ENCODE measurements at places on chromosomes 2 and 18.

- no peak for DNase-seq
Measured at GRCh38 chr2:241601841-241602240, 35.1 kb downstream of the THAP4 start.

DNA sequence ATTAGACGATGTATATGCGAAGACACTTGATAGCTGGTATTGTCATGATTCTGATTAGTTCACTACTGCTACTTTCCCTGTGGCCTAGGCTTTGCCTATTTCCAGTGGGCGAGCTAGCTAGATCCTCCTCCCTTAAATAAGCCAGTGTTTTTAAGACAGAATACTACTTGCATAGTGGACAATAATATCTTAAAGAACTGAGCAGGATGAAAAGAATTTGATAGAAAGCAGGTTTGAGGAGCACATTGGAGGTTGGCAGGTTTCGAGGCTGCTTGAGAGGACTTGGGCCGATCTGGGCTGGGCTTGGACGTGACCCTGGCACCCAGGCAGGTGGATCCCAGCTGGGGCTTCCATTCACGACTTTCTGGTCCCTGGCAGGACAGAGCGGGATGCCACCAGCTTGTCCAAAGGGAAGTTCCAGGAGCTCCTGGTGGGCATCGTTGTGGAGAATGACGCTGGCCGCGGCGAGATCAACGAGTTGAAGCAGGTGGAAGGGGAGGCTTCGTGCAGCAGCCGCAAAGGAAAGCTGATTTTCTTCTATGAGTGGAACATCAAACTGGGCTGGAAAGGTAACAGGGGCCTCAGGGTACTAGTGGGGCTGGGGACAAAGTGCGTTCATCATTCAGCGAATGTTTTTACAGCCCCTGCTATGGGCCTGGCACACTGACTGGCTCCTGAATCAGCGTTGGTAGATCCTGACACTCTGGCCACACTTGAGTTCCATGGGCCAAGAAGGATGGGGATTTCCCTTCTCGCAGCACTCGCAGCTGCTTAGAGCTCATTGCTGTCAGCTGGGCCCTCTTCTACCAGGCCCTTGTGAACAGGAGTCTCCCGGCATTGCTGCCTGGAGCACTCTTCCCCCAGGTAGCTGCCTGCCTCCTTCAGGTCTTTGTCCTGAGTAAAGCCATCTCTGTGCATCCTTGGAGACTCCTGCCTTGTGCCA is 16.9 kb downstream of the C2orf74 start:
- DNase-seq, result no peak

- no peak for DNase-seq
Measured at GRCh38 chr2:139045524-139045923, 265.3 kb upstream of the NXPH2 start.

- DNase-seq, result no peak
Measured at GRCh38 chr2:195330513-195330956, 326.5 kb upstream of the SLC39A10 start.

- DNase-seq, result no peak
Measured at GRCh38 chr2:41313082-41313481, 734.7 kb upstream of the PKDCC start.

DNA sequence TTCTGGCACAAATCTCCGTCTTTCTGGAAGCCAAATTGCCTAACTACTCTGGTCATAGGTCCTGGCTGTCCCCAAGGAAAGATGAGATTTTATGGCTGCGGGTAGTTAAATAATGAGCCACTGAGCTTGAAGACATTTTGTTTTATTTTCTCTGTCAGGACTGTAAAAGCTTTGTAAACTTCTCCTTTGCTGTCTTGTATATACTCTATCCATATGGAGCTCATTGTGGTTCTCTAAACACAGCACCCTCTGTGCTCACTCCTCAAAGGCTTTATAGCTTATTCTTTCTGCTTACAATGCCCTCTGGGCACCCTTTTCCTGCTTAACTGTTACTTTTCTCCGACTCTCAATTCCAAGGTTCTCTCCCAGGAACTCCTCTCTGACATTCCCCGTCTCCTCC is 209.1 kb downstream of the CMPK2 start:
- no peak for DNase-seq

DNA sequence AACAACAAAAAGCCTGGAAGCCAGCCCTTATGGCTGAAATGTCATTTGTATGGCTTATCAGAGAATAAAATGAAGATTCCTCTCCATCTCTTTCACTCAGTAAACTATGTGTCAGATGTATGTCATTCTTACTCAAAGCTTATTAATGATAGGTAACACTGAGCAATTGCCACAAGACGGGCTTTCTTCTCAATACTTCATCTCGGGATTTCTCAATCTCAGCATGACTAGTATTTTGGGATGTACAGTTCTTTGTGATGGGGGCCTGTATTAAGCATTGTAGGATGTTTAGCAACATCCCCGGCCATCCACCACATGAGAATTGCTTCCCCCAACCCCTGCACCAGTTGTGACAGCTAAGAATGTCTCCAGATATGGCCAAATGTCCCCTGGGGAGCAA is 80.2 kb downstream of the MREG start:
- no peak for DNase-seq

- DNase-seq, result no peak
Measured at GRCh38 chr2:9327873-9328352, 95.4 kb downstream of the ITGB1BP1 start.

DNA sequence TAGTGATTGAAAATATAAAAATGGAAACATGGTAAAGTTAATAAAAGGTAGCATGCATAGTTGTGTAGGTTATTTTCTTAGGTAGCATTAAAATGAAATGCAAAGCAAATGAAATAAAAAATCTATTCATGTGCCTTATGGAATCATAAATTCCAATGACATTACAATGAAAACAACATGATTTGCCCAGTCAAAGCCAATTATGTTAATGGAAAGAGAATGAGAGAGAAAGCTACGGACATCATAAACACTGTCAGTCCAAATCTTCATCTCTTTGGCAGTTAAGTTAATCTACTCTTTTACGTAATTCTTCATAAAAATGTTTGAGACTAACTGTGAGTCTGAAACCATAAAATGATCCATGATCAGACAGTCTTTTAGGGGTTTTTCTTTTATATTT is 636.7 kb upstream of the SYT4 start:
- DNase-seq, result no peak
